ENCODE measurements at places on chromosomes 2 and 18.
A peak's percentile ranks its signal among the peaks of the same experiment; 100 is the strongest.

GRCh38 chr2:160928854-160929301, 231.3 kb upstream of the TANK start:
- DNase-seq: no peak

GRCh38 chr2:73175663-73176204, 26.6 kb upstream of the NOTO start:
- DNase-seq: peak; percentile 78

DNA sequence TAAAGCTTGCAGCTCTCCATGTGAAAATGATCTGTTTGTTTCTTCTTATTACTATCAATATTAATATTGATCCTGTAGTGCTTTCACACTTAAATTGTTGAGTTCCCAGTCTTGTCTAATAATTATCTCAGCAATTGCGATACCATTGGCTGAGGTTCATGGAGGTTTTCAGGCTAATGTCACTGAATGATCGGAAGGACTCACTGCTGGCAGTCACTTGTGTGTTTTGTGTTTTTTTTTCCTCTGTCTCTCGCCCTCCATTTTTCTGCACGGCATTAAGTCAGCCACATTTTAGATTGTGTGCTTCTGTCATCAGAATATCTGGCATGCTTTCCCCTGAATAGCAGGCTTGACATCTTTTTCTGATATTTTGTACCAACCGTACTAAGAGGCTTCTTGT, 43.7 kb downstream of the AGAP1 start:
- no peak for DNase-seq

DNA sequence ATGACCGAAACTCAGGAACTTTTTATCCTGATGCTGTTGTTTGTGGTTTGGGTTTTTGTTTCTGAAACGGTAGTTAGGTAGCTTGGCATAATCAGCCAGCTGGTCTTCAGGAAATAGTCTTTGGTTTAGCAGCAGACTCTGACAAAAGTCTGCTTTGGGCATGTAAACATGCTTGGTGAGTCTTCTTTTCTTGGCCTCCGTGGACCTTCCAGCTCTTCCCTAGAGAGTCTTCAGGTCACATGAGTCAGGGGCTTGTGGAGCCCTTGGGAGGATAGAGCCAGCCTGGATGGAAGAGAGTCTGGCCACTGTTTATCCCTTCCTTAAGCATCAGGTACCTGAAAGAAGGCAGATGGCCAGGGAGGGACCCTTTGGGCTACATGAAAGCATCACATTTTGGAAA, 154.5 kb downstream of the MGAT5 start:
- DNase-seq: no peak

DNA sequence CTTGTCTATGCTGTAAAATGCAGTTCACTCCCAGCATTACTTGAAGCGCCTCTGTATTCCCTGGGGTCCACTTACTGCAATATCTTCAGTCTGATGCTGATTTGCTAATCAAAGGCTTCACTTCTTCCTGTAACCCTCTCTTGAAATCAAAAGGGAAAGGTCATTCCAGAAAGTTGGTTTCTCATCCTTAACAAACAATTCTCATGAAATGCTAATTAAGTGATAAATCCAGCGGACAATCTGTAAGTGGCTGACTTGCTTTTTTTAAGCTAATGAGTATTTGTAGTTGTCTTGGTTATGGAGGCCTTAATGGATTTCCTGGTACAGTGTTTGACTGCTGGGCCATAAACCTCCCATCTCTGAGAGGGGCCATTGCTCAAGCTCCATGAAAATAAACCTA, 499.6 kb upstream of the HS6ST1 start:
- peak; percentile 58 for DNase-seq

DNA sequence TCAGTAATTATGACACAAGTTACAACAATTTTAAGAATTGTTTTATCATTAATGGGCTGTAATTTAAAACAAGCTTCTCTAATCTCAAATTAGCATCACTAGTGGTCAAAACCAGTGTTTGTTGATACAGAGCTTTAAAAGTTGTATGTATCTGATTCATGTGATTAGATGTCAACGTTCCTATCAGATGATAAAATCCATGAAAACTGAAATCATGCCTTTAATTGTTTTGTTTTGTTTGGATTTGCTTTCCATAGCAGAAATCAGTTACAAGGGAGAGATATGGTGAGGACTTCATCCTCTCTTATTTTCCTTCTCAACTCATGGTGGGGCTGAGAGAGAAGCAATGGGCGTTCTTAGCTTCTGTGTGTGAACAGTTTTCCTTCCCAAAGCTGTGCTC, 469.6 kb downstream of the PID1 start:
- DNase-seq: no peak

- DNase-seq: no peak
Observed at GRCh38 chr18:3932276-3932675, 482.3 kb downstream of the TGIF1 start.

- no peak for DNase-seq
Observed at GRCh38 chr18:13108330-13108729, 110.2 kb upstream of the LDLRAD4 start.

DNA sequence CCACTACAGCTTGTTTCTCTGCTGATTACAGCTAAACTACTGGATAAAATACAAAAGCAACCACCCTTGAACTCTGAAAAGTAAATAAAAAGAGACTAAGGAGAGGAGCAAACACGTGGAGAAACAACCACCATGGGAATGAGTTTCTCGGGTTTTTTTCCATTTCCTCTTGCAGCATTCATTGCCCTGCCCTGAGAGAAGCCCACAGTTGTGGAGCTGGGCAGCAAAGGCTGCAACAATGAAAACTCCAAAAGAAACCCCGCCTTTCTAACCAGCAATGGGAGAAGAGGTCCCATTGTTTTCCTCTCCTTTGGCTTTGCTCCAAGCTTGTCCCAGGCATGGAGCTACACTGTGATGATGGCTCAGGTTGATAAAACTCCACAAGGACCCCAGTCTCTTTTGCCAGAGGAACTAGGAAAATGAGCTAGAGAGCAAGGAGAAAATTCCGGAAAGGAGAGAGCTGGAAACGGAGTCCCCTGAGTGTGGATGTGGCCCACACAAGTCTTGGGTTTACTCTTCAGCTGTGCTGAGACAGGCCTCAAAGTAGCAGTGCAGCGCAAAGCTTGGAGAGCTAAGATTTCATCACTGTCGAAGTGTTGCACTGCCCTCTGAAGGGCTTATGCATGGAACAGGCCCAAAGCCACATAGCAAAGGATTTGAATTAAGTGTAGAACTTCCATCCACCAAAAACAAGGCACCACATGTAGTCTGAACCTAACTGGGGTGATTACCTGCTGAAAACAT, 20.9 kb downstream of the NAPG start:
- no peak for DNase-seq

DNA sequence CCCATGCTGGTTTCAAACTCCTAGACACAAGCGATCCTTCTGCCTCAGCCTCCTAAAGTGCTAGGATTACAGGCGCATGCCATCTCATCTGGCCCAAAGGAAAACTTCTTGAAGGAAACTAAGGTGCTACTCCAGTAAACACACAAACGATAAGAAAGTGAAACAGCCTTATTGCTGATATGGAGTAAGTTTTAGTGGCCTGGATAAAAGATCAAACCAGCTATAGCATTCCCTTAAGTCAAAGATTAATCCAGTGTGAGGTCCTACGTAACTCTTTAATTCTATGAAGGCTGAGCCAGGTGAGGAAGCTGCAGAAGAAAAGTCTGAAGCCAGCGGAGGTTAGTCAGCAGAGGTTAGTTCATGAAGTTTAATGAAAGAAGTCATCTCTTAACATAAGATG, 40.8 kb upstream of the POTEE start:
- DNase-seq: no peak

DNA sequence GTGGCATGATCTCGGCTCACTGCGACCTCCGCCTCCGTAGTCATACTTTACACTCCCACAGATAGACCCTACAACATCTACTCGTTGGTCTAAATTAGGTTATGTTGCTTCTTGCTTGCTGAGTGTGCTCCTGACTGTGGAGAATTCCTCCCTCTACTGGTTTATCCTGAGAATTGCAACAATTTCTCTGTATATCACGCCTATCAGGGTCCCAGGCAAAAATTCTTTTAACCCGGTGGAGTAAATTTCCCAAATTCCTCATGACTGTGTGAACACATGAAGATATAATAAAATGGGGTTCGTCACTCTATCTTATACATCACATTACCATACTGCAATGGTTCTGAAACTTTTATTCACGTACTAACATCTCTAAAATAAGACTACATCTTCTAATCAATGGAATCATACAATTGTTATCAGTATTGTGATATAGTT, 156.7 kb downstream of the EVA1A start:
- DNase-seq: peak; percentile 84

DNA sequence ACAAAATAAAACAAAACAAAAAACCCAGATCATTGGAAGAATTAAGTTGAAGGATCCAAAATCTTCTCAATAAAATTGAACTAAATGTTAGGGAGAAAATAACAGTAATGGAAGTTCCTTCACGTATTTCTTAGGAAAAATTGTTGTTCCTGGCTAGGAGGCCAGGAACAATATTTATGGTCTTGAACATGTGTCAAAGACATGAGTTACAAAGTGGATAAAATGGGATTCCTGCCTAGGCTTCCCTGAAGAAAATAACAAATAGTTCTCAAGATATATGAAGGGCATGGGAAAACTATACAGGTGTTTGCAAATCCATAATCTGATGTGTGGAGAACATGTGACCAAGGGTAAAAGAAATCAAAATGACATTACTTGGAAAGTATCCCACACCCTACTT, 67.6 kb upstream of the ITGB6 start:
- DNase-seq: no peak

DNA sequence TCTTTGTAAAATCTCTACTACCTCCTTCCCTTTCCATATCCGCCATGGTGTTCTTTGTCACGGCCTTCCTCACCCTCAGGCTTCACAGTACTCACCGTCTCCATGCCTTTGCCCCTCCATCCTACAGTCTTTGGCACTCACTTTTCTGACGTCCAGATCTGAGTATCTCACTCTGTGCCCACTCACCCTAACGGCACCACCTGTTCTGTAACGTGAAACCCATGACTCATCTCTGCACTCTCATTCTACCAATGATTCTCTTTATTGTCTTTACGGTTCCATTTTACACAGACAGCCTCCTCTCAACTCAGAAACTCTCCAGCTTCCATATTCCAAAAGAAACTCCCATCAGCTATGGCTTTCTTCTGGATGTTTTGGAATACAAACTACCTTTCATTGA, 56.7 kb downstream of the NETO1 start:
- DNase-seq: no peak

DNA sequence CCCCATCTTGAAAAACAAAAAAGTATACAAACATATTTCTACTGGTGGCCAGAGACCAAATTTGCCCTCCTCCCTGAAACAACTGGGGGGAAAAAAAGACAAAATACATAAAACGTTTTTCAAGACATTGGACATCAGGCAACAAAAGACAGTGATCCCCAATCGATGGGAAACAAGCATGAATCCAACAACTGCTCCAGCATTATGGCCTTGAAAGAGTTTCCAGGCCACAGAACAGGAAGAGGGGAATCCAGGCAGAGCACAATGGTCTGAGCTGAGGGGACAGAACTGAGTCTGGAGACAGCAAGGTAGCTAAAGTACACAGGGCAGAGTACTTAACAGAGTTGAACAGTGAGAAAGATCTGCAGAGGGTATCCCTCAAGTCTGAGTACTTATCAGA, 4.4 kb downstream of the CCDC88A start:
- DNase-seq: no peak

DNA sequence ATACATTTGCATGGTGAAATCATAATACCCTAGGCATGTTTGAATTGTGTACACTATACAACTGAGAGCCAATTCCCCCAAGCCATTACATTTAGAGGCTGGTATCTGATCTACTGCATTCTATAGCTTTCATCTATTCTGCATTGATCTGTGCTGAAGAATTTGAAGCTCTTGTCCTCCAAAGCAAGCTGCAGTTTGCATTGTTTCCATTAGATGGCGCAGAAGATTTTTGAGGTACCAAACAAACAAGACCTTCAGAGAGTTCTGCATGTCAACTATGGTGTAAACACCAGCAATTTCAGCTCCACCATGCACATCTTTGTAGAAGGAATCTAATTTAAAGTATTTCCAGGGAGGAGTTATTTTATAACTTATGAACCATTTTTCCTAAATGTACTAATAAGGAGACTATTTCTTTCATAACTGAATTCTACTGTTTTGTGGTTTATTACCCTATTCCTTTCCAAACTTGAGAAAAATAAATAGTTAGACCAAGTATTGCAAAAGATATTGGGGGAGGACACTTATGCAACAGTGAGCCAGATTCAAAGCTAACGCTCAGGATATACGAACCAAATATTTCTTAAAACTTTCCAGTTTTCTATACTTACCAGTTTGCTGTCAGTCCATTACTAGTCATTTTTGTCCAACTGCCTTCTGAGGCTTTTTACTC, 761.8 kb upstream of the ACVR2A start:
- DNase-seq: peak; percentile 55

DNA sequence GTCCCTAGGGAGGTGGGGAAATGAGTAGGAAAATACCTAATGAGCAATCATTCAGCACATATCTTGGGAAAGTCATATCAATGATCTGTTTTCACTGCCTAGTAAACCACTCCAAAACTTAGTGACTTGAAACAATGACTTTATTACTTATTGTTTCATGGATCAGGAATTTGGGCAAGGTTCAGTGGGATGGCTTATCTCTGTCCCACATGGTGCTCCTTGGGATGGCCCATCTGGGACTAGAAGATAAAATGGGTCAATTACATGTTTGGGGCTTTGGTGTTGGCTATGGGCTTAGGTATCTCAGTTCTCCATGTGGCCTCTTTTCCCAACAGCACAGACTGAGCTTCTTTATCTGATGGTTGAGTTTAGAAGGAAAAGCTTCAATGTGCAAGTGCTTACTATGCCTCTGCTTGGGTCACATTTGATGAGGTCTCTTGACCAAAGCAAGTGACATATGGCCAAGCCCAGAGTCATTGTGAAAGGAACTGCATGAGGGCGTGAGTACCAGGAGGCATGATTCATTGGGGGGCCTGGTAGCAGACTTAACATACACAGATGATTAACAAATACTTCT, 218.1 kb upstream of the TNP1 start:
- no peak for DNase-seq

GRCh38 chr2:95056044-95056443, 30.5 kb downstream of the MAL start:
- DNase-seq: no peak

GRCh38 chr2:229314117-229314516, 43.0 kb upstream of the PID1 start:
- no peak for DNase-seq

DNA sequence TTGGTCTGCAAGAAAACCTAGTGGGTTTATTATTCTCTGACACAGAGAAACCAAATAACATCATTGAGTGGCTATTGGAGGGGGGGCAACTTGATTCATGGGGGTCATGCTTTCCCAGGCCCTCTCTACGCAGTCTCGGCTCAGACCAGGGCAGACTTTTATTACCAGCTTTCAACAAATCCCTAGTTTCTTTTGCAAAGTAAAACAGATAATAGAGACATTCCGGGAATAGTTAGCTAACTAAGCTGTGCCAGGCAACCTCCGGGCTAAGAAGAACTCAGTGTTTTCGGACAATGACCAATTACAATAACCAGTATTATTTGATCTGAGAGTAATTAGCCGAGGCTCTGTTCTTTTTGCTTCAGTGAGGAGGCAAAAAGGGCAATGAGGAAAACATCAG, 66.3 kb downstream of the CDK15 start:
- DNase-seq: no peak

Data from NCI-H1417 (cell line).